Stimulated activated CD8-positive, alpha-beta memory T cell treated with anti-CD3 and anti-CD28 coated beads, Interleukin-2, amount 100 ng/mL, for 48 hours (primary cell): ENCODE measurements at places on chromosomes 3 and 15.

- no peak for DNase-seq
Observed at GRCh38 chr15:31402511-31403056, 75.9 kb downstream of the KLF13 start.

DNA sequence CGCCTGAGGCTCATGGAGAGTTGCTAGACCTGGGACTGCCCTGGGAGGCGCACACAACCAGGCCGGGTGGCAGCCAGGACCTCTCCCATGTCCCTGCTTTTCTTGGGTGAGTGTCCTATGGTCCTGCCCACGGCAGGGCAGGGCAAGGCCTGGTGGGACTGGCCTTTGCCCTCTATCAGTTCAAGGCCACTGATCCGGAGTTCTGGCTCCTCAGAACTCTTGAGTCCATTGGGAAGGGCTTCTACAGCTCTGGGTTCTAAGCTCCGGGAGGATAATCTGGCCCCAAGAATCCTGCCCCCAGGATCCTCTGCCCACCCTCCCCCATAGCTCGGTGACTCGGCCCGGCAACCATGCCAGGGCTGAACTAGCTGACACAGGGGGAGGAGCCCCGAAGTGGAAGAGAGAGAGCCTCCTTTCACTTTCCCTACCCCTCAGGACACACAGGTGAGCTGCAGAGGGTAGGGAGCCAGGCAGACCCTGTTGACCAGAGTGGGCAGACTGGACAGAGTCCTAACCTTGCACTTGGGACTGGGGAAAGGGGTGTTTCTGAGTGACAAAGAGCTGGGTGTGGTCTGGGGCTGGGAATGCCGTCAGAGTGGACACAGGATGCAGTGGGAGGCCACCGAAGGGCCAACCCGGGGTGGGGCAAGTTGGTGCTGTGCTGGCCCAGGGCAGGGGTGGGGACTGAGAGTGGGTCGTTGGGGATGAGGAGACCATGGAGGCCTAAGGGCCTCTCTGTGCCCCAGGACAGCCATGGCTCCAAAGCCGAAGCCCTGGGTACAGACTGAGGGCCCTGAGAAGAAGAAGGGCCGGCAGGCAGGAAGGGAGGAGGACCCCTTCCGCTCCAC lies 664 bp downstream of the PARP3 start:
- DNase-seq: peak; percentile 39

- DNase-seq: no peak
Observed at GRCh38 chr15:89096664-89097063, 8.4 kb downstream of the ABHD2 start.

DNA sequence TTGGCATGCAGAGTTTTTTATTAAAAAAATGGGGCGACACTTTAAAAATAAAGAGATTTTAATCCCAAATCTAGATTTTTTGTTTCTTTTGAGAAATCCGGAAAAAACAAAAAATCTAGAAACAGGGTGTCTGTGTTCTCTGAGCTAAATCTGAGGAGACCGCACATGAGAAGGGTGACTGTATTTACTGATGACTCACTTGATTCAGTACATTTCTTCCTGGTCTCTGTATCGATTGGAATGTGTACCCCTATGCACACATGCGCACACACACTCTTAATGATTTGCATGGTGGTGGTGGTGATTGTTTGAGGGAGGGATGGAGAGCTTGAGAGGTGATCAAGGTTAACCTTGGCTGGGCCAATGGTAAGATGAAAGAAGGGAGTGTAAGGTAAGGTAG lies 443.1 kb upstream of the THRB start:
- DNase-seq: no peak

GRCh38 chr3:82386647-82387046 lies 625.2 kb upstream of the GBE1 start:
- no peak for DNase-seq

- no peak for DNase-seq
Observed at GRCh38 chr3:118244761-118245160, 789.9 kb downstream of the IGSF11 start.

DNA sequence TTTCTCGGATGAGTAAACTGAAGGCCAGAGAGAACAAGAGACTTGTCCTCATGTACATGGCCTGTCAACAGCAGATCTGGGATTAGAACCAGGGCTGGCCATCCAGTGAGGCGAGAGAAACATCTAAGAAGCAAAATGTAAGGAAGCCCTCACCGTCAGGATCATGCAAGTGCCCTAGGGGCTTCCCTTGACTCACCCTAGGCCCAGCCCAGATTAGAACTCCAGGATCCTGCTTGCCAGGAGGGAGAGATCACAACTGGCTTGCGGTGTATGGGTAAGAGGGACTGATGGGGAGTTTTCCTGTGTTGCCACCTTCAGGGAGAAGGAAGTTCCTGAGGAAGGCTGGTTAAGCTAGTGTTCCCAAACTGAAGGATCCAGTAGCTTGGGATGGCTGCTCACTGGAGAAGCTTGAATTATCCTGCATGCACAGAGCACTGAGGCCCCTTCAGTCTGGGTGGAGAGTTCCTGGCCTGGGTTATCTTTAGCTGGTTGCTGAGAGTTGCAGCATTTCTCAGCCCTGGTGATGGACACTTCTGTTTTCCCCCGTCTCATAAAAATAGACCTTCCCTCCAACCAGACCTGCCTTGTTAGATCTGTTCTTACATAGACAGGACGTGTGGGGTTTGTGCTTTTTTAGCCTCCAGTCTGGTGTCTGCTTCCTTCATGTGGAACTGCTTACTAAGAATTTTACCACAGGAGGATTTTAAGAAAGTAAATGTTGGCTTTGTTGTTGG lies 28.2 kb upstream of the XIRP1 start:
- DNase-seq: no peak

- DNase-seq: no peak
Observed at GRCh38 chr3:32296251-32297204, 58.0 kb downstream of the CMTM8 start.

DNA sequence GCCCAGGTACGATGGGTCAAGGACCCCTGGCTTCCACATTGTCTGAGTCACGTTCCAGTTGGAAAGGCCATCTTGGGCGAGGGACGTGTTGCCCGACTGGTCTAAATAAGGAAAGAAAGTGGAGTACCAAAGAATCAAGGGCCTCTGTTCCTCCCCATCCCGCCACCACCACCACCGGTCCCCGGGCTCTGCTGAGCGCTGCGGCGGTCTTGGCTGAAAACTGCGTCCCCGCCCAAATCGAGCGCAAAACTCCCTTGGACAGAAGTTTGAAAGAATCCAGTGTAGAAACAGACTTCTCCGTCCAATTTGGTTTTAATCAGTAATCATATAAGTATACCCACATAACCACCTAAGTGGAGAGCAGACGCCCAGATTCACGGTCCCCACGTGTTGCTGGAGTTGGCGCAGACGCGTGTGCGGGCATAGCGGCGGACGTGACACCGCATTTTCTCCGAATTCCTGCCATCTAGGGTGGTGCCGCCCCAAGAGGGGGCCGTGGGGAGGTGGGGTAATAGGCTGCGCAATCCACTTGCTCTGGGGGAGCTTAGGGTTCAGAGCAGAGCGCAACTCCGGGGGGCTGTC lies 243.8 kb upstream of the TOPAZ1 start:
- no peak for DNase-seq

DNA sequence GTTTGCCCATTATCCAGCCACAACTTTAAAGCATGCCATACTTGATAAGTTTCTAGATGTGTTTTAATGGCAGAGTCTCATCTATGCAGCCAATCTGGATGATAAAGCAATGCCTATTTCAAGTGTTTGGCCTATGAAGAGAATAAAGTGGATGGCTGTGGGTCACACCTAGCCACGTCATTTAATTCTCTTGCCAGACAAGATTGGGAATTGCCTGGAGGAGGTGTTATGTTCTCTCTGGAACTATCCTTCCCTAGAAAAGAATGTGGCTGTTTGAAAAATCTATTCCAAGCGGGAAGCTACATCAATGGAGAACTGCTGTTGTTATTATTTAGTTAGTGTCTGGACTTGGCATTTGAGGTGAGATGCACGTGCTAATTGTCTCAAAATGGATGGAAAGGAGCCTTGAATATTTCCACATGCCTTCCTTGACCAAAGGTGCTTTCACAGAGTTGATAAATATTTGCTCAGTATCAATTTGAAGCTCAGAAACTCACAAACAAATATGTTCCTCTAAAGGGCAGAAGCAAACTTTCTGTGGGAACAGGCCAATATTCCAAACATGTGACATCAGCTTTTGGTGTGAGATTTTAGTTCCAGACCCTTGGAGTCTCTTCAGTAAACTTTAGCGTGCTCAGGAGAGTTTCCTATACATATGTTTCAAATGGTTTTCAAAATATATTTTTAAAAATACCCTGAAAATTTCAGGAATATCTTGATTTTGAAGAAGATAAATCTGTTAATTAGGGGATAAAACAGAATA lies 510.6 kb upstream of the SGO1 start:
- no peak for DNase-seq

- no peak for DNase-seq
Observed at GRCh38 chr3:160948273-160948672, 156.9 kb downstream of the B3GALNT1 start.

- DNase-seq: no peak
Observed at GRCh38 chr15:78804391-78804792, 6.9 kb downstream of the ADAMTS7 start.

- DNase-seq: no peak
Observed at GRCh38 chr15:84760219-84760618, 11.8 kb downstream of the ZNF592 start.

- no peak for DNase-seq
Observed at GRCh38 chr15:95669146-95669922, 661.2 kb upstream of the NR2F2 start.

GRCh38 chr15:83745771-83746170 lies 91.8 kb downstream of the ADAMTSL3 start:
- DNase-seq: no peak

DNA sequence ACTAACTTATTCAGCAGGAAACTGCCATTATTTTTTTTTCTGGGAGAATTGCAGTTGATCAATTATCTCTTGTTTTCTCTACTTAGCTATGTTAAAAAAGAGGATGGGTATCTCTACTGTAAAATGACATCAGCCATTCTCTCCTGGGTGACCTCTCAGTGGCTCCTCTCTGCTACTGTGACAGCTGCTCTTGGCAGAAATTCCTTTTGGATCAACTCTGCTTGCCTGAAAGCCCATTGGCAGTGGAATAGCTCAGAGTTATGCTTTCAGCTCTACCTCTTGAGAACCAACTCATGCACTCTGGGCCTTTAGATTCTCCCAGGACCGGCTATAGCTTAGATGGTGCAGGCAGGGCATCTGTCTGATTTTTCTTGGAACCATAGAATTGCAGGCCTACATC lies 99.9 kb upstream of the GAP43 start:
- no peak for DNase-seq

- no peak for DNase-seq
Observed at GRCh38 chr3:88101142-88101541, 42.1 kb downstream of the ZNF654 start.

- no peak for DNase-seq
Observed at GRCh38 chr3:172189987-172190603, 150.7 kb downstream of the FNDC3B start.

DNA sequence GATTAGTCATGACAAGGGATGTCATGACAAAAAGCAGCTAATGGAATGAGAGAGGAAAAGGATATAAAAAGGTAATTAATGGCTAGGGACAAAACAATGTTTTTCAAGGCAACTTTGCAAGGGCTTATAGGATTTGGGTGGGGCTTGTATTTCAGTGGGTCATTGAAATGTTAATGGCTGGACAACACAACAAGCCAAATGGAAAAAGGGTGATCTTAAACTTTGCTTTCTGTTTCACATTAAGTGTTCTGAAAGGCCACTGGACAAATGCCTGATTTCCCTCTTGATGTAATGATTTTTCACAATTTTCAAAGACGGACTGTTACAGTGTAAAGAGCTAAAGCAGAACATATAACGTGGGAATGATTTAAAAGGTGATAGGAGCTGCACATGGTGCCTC lies 345.0 kb downstream of the TUSC7 start:
- no peak for DNase-seq

GRCh38 chr3:23240171-23240785 lies 37.2 kb downstream of the UBE2E2 start:
- DNase-seq: no peak
